NCI-H510A treated with DMSO at 0.1 percent for 48 hours (cell line): ENCODE measurements at places on chromosomes 3 and 15.

DNA sequence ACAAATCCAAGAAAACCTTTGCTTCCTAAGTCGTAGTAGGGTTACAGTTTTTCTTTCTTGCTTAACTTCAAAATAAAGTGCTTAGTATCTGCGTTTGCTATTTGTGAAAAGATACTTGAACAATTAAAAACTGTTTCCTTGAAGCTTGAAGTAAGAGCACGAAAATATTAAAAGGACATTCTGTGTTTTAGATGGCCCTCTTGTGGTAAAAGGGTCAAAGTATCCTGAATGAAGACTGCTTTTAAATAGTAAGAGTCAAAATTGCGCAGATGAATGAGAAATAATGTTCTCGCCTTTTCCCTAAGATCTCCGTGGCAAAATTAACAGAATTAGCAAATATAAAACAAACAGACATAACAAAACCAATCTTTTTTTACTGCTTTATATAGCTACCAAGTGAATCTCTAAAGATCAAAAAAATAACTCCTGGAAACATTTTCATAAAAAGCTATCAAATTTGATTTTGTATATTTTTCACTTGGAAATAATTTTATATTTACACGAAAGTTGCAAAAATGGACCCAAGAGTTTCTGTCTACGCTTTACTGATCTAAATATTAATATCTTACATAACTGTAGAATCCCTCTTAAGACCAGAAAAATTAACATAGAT, 175.4 kb downstream of the MBNL1 start:
- peak; percentile 50 for DNase-seq

DNA sequence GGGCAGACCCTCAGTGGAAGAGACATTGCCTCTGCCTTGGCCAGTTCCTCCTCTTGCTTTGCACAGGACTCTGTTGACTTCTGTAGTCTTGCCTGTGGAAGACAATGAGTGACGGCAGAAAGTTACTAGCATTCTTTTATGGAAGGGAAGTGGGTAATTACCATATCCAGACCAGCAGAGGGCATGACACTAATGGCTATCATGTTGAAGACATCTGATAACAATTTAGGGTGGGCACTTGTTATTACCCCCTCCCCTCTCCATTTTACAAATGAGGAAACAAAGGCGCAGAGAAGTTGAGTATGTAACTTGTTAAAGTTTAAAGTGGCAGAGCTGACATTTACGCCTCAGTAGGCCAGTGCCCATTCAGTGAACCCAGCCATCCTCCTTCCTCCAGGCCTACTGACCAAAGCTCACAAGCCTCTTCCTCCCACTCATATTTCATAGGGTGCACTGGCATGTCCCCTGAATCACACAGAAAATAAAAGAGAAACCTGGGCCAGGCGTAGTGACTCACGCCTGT, 48.2 kb upstream of the FMN1 start:
- no peak for DNase-seq

- DNase-seq = no peak
Observed at GRCh38 chr15:36332301-36332700, 247.1 kb upstream of the CDIN1 start.

DNA sequence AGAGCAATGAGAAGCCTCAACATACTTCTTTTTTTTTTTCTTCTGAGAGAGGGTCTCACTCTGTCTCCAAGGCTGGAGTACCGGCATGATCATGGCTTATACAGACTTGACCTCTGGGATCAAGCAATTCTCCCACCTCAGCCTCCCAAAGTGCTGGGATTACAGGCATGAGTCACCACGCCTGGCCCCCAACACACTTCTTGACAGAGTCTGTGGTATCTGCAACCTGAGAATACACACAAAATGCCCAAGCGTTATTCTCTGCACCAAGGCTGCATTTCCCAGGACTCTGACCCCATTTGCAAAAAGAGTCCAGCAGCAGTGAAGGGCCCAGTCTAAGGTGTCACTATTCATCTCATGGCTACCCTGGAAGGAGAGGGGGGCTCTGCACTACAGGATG, 42.7 kb upstream of the BLM start:
- no peak for DNase-seq

DNA sequence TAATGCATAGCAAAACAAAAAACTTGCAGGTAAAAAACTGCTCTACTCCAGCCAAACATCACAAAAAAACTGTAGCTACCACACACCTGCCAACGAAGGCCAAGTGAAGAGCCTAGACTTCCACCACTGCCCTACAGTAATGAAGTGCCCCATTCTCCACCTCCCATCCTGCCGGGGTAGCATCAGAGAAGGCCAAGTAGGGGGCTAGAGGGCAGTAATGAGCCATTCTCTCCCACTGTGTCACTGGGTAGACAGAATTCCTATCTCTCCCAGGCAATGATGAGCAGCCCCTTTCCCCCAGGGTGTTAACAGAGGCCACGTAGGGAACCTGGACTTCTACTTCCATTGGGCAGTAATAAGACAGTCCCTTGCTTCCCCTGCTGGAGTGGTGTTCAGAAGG, 9.5 kb downstream of the SEC22C start:
- DNase-seq = peak; percentile 59

DNA sequence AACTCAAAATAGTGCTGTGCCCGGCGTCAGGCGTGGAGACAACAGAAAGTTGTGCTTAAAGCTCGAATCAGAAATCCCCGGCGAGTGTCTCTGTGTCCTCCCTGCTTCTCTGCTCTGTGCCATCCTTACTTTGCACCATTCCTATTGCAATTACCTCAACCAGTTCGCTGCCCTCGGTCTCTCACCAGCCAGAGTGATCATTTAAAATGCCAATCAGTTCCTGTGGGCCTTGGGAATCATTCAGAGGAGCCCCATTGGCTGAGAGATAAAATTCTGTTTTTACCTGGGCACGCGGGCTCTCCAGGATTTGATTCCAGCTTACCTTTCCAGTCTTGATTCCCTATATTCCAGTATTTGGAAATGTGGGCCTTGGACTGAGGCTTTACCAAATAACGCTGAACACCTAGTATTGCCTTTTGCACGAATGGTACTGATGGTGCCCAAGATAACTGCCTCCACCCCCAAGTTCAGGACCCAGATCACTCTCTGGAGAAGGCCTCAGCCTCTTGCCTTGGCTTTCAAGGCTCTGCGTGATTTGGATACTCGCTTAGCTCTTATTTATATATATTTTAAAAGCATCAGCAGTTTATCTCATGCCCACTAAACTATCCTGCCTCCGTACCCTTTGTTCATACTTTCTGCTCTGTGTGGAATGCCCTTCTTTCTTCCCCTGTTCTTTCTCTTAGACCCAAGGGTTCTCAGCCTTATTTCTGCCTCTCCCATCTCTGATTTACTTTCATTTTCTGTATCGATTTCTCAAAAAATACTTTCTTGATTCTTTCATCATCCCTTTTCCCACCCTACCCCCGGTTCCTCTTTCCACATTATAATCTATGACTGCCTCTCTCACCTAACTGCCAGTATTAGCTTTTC, 863 bp downstream of the PSMA4 start:
- no peak for DNase-seq

DNA sequence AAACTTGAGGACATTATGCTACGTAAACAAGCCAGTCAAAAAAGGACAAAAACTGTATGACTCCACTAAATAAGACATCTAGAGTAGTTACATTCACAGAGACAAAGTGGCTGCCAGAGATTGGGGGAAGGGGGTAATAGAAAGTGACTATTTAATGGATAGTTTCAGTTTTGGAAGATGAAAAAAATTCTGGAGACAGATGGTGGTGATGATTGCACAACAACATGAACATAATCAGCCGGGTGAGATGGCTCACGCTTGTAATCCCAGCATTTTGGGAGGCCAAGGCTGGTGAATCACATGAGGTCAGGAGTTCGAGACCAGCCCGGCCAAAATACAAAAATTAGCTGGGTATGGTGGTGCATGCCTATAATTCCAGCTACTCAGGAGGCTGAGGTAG, 40.6 kb downstream of the DPP8 start:
- DNase-seq = no peak

GRCh38 chr3:120685411-120685810, 3.4 kb upstream of the HGD start:
- no peak for DNase-seq

GRCh38 chr15:90071220-90071807, 31.0 kb downstream of the IDH2 start:
- DNase-seq = peak; percentile 54

DNA sequence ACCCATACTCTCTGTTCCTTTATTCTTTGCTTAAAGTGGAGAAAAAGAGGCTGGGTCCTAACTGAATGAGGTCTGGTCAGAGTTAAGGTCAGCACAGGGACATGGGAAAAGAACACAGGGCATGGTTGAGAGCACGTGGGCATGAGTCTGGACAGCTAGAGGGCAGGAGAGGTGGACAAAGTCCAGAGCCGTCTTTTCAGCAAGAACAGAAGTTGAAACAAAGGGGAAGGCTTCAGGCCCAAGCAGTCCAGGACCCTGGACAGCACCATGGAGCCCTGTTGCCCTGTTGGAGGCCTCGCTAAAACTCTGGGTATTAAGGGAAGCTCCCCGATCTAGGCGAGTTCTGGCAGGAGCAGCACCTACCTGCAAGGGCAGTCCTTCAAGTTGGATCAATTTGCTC, 50.7 kb downstream of the XYLB start:
- no peak for DNase-seq

DNA sequence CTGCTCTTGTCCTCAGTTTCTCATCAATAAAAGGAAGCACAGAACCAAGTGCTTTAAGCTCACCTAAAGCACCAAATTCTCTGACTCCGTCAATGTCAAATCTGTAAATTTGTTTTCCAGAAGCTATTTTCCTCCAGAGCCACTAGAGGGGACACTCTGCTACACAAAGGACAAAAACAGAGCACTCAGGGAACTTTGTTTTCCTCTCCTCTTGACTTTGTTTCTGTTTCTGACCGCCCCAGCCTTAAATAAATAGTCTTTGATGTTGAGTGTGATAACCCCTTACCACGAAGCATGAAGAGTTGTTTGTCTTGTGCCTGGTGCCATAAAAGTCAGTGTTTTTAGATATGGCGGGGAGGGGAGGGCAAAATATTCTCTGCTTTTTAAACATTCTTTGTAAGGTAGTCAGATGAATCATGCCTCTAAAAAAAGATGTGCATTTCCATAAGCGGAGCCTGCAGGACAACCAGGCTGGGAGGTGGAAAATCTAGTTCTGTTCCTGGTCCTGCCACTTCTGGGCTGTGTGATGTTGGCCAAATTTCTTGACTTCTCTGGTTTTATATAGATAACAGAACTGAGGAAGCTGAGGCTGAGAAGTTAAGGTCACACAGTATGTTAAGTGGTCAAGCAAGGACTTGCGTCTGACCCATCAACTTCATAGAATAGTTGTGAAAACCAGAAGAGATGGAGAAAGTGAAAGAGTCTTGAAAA, 7.3 kb upstream of the ZBTB38 start:
- peak; percentile 74 for DNase-seq

- DNase-seq = no peak
Observed at GRCh38 chr3:5006755-5007202, 27.5 kb downstream of the BHLHE40 start.

GRCh38 chr3:132911741-132912415, 126.3 kb upstream of the TMEM108 start:
- DNase-seq = no peak

DNA sequence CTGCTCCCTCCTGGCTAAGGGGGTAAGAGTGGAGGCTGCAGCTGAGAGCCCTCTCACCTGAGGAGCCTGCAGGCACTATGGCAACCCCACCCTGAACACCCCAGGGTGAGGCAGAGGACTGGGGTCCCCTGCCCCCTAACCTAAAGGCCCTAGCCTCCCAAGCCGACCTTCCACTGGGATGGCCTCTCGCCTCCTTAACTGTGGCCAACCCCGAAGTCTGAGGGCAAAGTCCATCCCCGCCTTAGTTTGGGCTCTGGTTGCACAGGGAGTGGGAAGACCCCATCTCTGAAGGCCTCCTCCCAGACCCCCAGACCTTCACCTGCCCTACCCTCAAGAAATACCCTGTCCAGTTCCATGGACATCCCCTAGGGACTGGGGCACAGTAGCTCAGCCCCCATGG, 100.6 kb upstream of the PRR23E start:
- DNase-seq = no peak

- no peak for DNase-seq
Observed at GRCh38 chr3:4045756-4046155, 246.5 kb downstream of the LRRN1 start.

DNA sequence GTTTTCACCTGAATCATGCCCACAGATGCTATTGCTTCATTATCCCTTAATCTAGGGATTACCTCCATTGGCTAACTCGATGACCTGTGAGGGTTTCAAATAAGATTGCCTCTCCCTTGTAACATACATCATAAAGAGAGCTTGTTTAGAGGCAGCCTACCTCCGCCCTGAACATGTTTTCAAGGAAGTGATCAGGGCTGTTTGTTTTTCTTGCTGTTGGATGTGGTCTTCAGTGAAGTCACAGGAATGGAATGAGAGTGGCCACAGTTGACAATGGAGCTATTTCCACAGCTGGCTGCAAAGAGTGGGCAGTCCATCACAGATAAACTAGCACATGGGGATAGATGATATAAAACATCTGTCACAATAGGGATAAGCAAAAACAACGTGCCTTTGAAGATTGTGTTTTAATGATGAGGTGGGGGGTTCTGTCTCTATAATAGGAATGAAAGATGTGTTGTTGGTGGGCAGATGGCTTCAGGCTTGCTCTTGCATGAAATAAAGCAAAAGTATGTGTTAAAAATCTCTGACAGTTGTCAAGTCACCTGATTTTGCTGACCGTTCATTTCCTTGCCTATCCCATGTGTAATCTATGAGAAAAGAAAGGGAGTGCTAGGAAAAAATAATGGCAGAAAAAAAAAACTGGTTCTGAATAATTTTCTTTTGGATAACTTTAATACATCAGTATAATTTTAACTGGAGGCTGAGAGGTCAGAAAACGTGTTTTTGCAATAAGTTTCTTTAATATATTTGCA, 642.3 kb downstream of the RBMS3 start:
- DNase-seq = no peak

GRCh38 chr3:53157974-53158580, 2.9 kb upstream of the PRKCD start:
- DNase-seq = no peak

GRCh38 chr3:28935146-28935545, 345.7 kb upstream of the RBMS3 start:
- DNase-seq = no peak

DNA sequence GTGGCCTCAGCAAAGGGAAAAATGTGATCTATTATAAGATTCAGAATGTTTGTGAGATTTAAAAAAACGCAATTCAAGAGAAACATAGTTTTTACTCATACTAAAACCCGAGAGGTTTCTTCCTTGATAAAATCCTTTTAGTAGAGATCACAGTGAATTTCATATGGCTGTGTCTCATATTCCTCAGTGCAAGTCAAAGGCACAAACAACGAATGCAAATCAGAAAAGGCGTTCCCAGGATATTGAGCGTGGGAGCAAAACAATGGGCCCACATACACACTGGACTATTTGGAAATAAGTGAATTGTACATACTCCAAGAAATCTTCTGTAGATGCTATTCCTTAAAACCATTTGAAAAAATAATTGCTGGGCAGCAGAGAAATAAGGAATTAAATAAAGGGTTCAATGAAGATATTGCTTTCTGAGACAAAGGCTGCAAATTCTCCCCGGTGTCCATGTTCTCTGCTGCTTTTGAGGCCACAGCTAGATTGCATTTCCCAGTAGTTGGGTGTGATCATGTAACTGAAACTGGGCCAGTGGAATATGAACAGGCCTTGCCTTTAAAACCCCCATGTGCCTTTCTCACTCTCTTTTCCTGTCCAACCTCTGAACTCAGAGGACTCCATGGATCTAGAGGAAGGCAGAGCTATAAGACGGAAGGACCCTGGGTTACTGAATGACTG, 144.6 kb upstream of the TBL1XR1 start:
- DNase-seq = no peak
